ENCODE measurements at places on chromosomes 1 and 21.

- no peak for DNase-seq
Observed at GRCh38 chr1:171916315-171916771, 75.0 kb downstream of the DNM3 start.

DNA sequence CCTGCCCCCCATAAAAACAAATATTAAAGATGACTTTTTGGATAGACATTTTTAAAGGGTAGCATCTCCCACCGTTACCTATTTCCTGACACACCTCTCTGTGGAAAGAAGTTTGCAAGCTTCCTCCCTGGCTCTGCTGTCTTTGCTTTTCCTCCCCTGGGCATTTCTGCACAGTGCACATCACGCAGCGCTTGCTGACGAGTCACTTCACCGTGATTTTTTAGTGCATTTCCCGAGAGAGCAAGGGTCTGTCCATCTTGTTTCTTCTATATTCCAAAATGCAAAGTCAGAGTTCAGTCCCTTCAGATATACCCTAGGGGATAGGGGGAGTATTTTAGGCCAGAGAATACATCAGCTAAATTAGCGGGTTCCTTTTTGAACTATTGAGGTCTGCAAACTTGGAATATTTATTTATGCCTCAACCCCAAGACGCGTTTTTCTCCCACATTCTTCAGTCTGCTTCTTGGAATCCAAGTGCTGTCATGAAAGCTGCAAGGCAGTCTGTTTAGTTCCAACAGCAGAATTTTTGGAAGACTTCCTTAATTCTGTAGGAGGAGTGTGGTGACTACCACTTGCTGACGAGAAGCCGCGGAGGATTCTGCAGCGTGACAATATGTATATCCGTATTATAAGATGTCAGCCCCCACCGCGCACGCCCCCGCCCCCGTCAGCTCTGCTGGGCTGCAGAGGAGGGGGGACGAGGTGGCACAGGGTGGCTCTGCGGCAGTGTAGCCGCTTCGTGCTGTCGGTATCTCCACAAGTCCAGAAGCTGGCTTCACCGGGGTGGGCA is 22.4 kb downstream of the SMYD2 start:
- no peak for DNase-seq

DNA sequence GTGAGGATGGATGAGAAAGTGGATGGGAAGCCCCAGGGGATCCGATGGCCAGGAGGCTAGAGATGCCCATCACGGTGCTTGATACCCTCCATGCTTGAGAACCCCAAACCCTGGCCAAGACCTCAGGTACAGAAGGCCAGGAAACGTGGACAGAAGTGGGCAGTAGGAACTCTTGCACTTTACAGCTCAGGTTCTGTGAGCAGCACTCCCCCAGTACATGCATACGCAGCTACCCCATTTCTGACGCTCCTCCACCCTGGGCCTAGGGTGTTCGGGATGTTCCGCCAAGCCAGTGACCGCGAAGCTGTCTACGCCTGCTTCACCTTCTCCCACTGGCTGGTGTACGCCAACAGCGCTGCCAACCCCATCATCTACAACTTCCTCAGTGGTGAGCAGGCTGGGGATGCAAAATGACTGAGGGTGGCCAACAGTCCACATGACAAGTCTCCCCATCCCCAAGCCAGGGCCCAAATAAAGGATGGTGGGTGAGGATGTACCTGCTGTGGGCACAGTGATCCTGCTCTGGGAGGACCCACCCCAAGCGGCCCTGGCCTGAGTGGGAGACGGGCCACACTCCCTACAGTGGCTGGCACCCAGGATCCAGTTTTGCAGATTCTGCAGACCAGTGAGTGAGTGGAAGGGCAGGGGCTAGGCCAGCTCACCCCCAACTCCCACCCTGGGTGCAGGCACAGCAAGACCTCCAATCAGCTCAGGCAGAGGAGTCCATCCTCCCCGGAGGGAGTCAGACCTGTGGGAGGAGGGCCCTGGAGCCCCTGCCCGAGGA is 7.4 kb downstream of the HCRTR1 start:
- DNase-seq, result no peak

DNA sequence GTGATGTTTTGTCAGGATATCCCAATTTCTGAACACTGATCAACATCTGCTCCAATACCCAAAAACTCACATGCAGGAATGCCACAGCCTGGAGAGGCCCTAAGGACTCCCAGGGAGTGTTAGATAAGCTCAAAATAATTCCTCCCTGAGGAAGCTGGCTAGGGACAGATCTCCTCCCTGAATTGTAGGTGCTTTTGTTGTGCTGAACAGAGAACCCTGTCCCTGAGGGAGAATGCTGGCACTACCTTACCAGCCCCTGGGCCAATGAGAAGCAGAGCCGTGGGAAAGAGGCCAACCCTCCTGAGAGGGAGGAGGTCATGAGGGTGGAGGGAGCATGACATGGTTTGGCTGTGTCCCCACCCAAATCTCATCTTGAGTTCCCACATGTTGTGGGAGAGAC is 73.6 kb upstream of the PTGFRN start:
- no peak for DNase-seq

DNA sequence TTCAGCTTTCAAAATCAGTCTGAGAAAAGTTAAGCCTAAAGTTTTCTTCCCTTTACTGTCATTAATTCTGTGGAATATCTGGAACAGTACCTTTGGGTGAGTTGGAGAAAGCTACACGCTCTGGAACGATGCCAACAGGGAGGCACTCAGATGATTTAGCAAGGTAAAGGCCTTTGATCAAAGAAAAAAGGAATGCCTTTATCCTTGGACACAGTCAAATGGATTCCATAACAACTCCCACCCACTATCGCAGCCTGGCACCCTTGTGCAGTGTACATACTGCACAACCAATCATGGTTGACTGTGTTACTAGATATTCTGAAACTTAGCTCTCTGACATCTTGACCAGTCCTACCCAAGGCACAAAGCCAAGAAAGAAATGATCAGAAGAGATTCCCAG is 218.7 kb downstream of the PATJ start:
- DNase-seq, result no peak

Measured in liver (tissue), 10 donors.